ENCODE measurements at places on chromosomes 11 and 22. TPM values are rescaled to one million over a fixed set of nuclear protein-coding genes. Genes with fewer than 3 reads are reported as not detected.

GRCh38 chr11:60947700-60948099 is 4.3 kb downstream of the SLC15A3 start:
- DNase-seq: no peak

GRCh38 chr11:27513389-27513788 is 6.8 kb upstream of the LIN7C start:
- no peak for DNase-seq

DNA sequence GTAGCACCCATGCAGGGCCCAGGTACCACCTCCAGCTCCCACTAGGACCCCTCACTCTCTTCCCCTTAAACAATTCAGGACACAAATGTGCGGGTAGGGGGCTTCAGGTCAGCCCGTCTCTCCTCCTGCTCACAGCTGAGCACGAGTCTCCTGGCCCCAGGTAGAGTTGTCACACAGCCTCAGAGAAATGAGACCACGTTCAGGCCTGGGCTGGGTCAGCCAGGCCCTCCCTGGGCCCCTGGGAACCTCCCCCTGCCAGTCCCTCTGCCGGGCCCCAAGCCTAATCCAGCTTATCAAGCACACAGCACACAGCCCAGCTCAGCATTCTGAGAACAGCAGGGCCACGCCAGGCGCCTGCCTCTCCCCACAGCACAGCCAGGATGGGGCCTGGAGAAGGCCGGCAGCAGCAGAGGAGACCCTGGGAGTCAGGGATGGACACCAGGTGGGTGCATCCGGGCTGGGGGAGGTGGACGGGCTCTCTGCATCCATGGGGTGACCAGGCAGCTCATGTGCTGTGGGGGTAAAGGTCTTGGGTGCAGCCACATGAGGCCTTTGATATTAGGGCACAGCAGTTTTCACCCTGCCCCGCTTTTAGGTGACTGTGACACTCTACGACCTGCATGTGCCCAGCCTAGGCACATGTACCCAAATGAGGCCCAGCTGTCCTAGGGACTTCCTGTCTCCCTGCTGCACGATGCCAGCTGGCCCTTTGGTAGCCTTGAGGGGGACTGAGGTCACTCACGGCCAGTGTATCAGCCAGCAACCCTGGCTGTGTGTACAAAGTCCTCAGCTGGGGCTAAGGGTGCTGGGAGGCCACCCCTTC is 87.0 kb downstream of the MORC2 start:
- DNase-seq: no peak

DNA sequence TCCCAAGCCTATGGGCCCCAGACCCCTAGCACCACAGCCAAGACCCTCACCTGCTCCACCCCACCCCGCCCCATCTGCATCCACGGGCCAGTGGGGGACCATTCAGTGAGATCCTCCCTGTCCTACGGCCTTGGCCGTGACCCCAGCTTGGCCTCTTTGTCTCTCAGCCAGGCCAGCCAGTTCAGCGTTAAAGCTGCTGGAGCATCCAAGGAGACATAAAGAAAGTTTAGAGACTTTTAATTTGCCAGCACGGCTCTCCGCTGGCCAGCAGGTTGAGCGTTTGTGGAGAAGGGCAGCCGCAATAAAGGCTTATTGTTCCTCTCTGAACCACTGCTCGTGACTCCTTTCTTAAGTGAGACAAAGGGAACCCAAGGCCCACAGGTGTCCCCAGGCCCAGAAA is 49.3 kb upstream of the LMO1 start:
- no peak for DNase-seq

GRCh38 chr11:60208146-60208895 is 25.4 kb upstream of the MS4A6A start:
- DNase-seq: no peak

DNA sequence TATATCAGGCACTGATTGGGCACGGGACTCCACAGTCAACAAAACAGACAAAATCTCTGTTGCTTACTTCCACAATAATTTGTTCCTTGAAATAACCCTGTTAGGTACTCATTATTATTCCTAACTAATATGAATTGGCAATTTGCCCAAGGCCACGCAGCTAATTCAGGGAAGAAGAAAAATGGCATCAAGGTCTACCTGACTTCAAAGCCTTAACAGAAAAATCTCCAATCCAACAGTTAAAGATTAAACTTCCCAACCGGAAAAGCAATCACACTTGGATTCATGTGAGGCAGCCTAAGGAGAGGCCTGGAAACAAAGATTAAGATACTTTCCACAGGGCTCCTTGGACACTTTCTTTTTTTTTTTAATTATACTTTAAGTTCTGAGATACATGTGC is 68.9 kb downstream of the PRCP start:
- DNase-seq: no peak

DNA sequence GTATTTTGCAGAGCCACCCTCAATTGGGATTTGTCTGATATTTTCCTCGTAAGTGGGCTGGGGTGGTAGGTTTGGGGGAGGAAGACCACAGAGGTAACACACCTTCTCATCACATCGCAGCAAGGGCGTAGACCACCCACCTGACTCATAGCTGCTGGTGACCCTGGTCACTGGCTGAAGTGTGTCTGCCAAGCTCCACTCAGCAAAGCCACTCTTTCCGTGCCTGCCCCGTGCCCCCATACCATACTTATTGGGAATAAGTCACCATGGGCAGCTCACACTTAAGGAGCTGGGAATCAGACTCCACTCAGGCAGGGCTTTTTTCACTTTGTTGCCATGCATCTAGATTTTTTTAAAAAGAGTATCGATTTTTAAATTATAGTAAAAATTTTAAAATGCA is 111.6 kb downstream of the PHF21B start:
- DNase-seq: no peak

DNA sequence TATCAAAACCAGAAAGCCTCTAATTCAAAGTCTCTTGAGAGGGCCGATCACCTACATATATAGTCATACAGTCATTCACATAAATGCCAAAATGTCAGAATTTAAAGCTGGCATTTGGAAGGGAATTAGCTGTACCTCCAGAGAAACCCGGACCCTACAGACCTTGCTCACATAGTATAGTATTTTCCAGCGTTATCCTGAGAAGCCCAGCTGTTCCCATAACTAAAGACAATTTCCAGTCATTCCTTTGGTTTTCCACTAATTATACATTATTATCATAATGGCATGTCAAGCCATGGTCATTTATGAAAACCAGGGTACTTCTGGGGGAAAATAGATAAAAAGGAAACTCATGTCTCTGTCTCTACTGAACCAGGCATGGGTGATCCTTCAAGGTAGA is 53.6 kb downstream of the FZD4 start:
- DNase-seq: no peak

GRCh38 chr11:88102598-88102934 is 72.7 kb downstream of the RAB38 start:
- DNase-seq: no peak

GRCh38 chr11:106409671-106410070 is 332.2 kb downstream of the AASDHPPT start:
- no peak for DNase-seq

DNA sequence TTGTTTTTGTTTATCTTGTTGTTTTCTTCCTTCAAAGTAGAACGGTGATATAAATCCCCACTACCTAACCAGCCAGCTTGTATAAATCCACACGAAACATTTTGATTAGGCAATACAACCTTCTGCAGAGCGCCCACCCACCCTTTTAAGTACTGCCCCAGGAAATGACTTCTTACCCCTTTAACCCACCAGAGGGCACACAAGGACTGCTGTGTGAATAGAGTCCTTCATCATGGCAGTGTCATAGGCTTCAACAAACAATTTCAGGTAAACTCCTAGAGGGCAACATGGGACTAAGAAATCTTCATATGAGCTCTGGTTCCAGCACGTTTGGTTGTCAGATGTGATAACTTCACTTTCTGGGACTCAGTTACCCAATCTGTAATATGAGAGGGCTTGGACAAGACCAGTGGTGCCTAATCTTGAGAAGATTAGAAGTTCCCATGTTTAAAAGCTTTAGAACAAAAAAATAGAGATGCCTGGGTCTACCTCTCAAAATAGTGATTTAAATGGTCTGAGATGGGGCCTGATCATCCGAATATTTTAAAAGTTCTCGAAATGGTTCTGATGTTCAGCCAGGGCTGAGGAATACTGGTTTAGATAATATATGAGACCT is 56.1 kb downstream of the PIWIL4 start:
- no peak for DNase-seq

DNA sequence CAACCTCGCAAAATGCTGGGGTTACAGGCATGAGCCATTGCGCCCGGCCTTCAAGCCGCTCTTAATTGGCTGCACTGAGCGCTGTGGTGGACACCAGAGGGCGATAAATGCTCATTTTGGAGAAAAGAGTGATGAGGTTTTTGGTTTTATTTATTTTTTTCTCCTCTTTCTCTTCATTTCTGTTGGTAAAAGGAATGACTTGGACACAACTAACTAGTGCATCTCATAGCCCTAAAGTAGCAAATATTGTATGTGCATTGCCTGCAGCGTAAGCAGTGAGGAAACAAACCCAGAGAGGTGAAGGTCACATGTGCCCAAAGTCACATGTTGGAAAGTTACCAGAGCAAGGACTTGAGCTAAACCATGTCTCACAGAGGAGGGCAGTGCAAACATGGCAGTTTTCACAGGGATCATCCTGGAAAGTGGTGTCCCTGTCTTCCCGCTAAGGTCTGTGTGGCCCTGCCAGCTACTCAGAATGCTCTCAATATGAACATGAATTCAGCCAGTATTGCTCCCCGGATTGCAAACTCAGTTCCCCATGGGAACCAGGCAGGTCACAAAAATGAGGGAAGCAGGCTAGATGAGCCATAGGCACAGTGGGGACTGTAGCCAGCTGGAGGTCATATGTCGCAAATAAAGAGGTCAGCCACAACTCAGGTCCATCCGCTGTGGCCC is 8.6 kb upstream of the CD82 start:
- no peak for DNase-seq

DNA sequence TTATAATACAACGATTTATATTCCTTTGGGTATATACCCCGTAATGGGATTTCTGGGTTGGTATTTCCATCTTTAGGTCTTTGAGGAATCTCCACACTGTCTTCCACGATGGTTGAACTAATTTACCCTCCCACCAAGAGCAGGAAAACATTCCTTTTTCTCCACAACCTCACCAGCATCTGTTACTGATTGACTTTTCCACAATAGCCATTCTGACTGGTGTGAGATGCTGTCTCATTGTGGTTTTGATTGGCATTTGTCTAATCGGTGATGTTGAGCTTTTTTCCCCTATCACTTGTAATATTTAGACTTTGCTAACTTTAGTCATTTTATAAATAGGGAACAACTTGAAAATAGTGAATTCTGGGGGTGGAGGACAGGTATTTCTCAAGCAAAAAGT is 58.1 kb downstream of the PPFIA1 start:
- DNase-seq: no peak

DNA sequence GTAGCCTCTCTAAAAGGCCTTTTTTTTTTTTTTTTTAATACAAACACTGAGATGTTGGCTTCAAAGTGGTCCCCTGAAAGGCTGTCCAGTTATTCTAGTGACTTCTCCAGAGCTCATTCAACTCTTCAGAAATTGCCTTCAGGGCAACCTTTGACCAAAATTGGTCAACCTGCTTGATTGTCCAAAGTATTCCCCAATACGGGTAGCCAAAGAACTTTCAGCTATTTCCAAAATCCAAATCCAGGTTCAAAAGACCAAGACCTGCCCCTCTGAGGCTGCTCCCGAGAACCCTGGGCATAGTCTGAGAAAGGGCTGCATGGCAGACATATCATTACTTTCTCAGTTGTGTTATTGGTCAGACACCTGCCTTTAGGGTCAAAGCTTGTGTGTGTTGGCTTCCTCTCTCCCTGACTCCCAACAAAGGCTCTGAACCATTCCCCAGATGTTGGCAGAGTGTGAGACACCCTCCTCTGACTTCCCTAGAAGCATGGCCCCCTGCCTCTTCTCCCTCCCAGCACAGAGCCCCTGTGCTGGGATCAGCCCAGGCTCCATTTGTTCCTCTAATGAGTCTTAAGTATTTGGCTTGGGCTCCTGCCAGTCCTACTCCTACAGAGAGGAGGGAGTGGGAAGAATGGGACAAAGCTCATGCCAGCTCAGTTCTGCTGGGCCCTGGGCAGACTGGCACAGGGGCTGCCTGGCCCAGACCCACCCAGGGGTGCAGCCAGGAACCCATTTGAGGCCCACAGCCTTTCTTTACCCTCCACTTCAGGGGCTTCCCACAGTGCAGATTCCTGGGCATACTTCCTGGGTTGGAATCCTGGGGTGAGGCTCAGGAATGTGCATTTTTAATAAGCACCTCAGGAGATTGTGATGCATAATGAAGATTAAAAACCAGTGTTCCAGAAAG is 30.3 kb downstream of the TNKS1BP1 start:
- no peak for DNase-seq

GRCh38 chr11:126355926-126356897 is 726 bp downstream of the ST3GAL4 start:
- DNase-seq: no peak

- DNase-seq: no peak
These were observed 34.5 kb downstream of the SLC5A12 start for GRCh38 chr11:26687351-26687750.

DNA sequence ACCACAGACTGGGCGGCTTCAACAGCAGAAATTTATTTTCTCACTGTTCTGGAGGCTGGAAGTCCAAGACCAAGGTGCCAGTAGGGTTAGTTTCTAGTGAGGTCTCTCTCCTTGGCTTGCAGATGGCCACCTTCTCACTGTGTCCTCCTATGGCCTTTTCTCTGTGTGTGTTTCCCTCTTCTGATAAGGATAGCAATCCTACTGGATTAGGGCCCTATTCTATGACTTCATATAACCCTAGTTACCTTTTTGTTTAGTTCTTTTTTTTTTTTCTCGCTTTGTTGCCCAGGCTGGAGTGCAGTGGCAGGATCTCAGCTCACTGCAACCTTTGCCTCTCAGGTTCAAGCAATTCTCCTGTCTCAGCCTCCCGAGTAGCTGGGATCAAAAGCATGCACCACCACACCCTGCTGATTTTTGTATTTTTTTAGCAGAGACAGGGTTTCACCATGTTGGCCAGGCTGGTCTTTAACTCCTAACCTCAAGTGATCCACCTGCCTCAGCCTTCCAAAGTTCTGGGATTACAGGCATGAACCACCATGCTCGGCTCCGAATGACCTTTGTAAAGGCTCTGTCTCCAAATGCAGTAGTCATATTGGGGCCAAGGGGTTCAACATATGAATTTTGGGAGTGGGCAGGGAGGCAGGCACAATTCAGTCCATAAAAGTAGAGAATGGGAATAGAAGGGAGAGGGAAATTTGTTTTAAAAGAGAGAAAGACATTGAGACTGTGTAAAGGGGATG is 25.5 kb upstream of the NNMT start:
- no peak for DNase-seq

KRTAP5-9 gene
- not detected for total RNA-seq

TRPM5 gene
- 8.1 TPM for total RNA-seq

CLMP gene
- total RNA-seq: 12.1 TPM

ATP6V1E1 gene
- 66.8 TPM for total RNA-seq

VPS11 gene
- total RNA-seq: 72.6 TPM

GRK3 gene
- 4.0 TPM for total RNA-seq

OR51B5 gene
- not detected for total RNA-seq

B3GAT1 gene
- 0.35 TPM for total RNA-seq

GAB4 gene
- total RNA-seq: not detected

PPFIA1 gene
- total RNA-seq: 60.5 TPM

FOLR1 gene
- total RNA-seq: not detected

CACNA1I gene
- total RNA-seq: 1.5 TPM

CCDC87 gene
- total RNA-seq: not detected
